Activated CD4-positive, alpha-beta T cell treated with anti-CD3 and anti-CD28 coated beads, Interleukin-2, Interleukin-4, amounts not matched to agents 100 ng/mL and 50 ng/mL, durations not matched to agents 16 hours and 8 hours (primary cell): ENCODE measurements at places on chromosomes 11 and 22.
A peak's percentile ranks its signal among the peaks of the same experiment; 100 is the strongest.

DNA sequence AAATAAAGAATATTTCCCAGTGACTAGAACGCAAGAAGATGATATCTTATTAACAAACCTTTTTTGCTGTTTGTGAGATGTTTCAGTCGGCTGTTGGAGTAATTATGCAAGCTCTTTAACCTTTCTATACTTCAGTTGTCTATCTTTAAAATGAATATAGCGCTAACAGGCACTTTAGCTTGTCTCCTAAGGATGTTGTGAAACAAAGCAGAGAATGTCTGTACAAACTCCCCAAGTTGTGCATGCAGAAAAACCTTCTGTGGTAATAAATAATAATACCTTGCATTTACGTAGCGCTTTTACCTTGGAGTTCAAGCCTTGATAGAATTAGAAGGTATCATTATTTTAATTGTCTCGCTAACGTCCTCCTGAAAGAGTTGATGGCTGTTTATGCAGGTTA is 1.9 kb upstream of the KDM2A start:
- no peak for DNase-seq

- DNase-seq, result no peak
Observed at GRCh38 chr11:69230856-69231425, 63.0 kb upstream of the MYEOV start.

GRCh38 chr11:103709371-103709770 is 327.1 kb upstream of the DDI1 start:
- DNase-seq, result no peak

DNA sequence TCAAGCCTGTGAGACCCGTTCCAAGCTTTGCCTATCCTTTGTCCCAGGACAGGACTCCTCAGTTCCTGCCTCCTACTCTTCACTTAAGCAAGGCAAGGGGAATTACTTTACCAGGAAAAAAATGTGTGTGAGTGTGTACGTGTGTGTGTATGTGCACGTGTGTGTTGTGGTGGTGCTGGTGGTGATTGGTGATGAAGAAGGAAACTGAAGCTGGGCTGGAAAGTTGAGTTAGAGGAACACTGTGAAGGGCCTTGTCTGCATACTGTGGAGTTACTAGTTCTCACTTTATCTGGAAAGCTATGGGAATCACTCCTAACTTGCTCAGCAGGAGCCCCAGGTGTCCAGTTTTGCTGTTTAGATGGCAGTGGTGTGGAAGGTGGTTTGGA is 378 bp downstream of the OR51D1 start:
- DNase-seq, result no peak

DNA sequence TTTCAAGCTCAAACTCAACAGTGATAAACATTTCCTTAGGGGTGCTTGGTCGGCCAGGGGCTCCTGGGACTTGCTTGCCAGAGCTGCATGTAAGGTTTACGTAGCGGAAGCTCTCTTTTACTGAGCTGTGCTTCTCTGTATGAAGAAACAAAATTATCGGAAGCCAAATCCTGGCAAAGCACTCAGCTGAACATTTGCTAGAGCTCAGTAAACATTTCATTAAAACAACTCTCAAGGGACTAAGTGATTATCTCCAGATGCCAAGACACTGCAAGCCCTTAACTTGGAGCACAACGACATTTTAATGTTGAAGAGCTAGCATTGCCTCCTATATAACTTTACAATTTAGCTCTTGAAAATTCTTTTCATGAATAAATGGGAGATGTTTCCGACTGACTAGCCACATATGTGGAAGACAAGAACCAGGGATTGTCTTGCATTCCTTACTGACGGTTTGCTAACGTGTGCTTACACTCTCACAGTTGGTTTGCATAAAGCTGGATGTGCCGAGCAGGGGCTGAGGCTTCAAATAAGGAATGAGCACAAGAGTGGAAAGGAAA is 43.4 kb downstream of the SCUBE2 start:
- DNase-seq, result no peak

GRCh38 chr11:76642341-76642740 is 28.2 kb downstream of the LRRC32 start:
- no peak for DNase-seq

DNA sequence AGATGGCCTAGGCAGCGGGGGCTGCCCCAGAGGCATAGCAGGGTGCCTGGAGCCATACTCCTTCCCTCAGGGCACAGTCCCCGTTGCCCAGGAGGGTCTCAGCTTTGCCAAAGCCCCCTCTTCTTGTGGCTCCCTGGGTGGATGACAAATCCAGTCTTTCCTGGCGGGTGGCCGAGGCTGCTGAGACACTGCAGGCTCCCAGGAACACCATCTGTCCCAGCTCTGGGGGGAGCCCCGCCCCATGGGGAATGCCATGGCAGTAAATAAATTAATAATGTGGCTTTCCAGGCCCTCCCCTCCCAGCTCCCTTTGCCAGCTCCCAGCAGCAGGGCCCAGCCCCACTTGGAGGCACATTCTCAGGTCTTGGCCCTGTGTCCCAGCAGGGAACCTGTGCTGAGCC is 45.0 kb downstream of the PDE2A start:
- no peak for DNase-seq

DNA sequence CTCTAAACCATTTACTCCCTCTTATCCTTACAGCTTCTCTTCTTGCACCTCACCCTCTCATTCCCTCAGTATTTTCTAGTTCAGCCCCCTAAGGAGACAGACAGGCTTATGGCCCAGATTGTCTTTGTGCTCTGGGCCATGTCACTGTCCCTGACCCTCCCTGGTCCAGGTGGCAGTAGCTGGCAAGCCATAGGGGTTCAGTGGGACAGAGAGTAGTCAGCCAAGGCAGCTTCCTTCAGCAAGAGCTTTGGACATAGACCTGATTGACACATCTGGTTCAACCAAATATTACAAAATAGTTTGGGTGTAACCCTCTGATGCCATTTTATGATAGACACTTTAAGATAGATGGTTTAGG is 53.9 kb downstream of the NCAM1 start:
- DNase-seq, result no peak

GRCh38 chr11:8732324-8732670 is 49.7 kb downstream of the RPL27A start:
- no peak for DNase-seq

GRCh38 chr11:65778431-65778900 is 2.3 kb downstream of the AP5B1 start:
- DNase-seq, result no peak

DNA sequence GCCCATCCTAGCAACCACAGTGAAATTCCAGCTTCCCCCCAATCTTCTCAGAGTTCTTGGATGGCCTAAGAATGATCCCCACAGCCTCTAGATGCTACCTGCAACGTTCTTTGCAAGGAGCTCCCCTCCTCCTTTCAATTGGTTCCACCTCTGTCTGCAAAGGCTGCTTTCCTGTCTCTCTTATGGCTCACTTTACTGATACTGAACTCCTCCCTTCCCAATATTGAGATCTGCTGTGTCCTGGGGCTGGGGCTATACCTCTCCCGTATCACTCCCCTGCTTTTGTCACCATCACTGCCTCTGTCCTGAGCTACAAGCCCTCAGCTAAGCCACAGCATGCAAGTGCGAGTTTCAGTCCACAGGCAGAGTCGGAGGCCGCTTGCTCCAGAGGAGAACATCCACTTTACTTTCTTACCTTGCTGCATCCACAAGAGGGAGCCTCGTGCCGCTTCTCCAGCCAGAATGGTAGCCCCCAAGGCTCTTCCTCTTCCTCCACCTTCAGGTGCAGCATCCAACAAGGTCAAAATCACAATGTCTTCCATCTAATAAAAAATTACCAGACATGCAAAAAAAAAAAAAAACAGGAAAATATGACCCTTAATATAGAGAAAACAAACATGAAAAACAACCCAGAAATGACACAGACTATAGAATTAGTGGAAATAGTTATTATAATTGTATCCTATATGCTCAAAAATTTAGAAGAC is 48.6 kb upstream of the TMEM45B start:
- peak; percentile 12 for DNase-seq

GRCh38 chr22:49106096-49106841 is 721.4 kb downstream of the BRD1 start:
- no peak for DNase-seq

DNA sequence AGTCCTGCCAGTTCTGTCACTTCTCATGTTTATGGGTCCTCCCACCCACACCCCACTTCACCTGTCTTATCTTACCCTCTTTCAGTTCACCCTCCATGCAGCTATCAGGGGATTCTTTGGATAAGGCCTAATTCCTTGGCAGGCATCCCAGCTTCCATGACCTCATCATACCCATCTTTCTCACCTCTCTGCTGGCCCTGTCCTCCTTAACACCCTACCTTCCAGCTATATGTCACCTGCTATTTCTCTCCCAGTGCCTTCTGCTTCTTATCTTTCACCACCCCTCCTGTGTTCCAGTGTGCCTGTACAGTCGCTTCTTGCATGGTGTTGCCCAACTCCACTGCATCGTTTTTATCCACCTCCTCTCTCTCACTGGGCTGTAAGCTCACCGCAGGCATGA is 28.3 kb downstream of the SNU13 start:
- DNase-seq, result no peak

GRCh38 chr11:78763664-78764063 is 189.0 kb upstream of the NARS2 start:
- no peak for DNase-seq

DNA sequence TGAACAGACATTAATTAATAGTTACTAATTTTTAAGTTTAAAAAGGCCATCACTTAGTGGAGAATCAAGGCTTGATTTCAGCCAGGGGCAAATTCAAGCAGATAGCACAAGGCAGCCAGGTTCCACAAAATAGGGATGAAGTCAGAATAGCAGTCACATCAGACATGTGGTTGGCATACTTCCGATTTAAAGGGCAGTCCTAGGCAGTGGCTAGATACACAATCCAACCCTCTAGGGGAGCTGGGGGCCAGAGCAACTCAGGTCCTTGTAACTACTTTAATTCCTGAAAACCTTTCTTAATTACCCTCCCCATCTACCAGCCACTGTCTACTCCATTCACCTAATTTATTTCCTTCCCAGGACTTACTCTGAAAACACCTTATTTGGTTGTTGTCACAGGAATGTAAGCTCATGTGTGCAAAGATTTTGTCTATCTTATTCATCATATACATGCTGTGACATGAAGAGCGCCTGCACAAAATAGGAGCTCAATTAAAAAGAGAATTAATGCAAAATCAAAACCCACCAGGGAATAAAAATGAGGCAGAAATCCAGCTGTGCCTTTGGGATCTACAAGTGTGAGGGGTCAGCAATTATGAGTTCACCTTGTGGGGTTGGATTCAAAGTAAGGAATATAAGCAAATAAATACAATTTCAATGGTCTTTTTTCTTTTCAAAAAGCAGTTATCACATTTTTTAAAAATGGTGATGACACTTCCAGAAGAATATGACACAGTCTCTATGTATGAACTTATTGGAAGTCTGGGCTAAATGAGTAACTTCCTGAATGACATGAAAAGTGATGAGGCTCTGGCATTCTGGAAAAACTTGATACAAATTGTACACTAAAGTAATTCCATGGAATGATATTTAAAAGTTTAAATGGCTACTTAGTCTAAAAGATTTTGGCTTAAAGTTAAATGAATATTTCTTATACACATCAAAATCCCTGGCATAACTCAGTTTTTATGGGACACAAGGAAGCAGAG is 53.8 kb downstream of the COPB1 start:
- DNase-seq, result no peak

DNA sequence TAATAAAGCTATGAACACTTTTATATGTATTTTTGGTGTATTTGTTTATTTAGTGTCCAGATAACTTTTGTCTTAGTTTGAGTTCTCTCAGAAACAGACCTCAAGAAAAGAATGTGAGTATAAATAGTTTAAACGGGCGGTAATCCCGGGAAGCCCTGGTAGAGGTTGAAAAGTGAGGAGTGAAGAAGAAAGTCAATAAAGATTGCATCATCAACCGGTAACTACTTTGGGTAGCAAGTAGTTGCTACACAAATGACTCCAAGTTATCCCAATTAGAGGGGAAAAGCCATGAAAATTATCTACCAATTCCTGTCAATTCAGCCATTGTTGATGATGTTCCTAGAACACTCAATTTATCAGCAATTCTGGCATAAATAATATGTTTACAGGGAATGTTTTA is 870.3 kb upstream of the RAG2 start:
- no peak for DNase-seq

DNA sequence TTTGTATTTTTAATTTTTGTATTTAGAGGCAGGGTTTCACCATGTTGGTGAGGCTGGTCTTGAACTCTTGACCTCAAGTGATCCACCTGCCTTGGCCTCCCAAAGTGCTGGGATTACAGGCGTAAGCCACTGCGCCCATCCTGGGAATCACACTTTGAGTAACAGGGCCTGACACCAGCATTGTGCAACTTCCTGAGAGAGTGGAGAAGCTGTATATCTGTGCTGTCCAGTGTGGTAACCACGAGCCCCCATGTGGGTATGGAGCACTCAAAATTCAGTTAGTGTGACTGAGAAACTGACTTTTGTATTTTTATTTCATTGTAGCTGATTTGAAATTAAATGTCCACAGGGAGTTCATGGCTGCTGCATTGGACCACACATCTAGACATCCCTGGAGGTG is 36.2 kb downstream of the MPPED1 start:
- DNase-seq, result no peak

GRCh38 chr22:45632791-45633515 is 38.7 kb upstream of the ATXN10 start:
- no peak for DNase-seq

GRCh38 chr22:44220727-44221680 is 40.3 kb downstream of the PARVG start:
- no peak for DNase-seq

DNA sequence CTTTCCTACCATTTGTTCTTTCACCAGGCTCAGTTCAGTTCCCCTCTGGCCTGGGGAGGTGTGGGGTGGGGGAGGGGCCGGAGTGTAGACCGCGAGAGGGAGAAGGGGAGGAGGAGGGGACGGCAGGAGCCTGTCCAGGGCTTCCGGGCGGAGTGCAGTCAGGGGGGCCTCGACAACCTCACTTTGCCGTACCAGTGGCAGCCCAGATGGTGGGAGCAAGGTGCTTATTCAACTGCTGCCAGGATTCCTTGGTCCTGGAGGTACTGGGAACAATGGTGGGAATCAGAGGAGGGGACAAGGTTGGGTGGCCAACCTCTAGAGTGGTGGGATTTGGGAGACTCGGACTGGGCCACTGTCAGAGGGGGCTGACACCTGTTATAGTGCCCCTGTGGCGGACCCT is 1.2 kb downstream of the BACE1 start:
- no peak for DNase-seq

- no peak for DNase-seq
Observed at GRCh38 chr22:31212783-31213629, 908 bp downstream of the LIMK2 start.

DNA sequence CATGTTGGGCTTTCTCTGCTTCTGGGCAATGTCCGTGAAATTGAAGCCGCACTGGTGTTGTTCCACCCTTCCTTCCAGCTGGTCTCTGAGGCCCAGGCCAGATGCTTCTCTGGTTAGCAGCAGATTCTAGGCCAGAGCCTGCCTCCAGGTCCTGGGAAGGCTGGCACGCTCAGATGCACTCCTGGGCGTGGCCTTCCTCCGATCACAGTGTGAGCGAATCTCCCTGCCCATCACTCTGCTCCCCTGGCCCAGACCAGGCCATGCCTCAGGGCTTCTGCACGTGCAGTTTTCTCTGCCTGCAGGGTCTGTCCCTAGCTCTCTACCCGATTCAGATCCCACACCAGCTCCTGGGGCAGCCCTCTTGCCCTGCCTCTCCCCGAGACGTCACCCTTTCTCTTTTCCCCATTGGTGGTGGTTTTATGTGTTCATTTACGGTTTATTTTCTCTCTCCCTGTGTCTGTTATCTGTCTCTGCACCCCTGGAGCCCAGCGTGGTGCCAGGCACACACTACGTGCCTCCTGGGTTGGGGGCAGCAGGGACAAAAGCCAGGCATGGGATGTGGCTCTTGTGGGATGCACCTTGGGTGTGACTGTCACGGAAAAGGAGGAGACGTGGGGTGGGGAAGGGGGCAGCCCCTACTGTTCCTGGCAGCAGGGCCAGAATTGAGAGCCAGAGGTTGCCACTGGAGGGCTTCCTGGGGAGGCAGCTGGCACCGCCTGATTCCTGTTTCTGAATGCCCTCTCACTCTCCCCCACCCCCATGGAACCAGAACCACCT is 66.0 kb downstream of the KCNQ1 start:
- DNase-seq, result no peak
